ENCODE measurements at places on chromosomes 1 and 21. TPM values are rescaled to one million over a fixed set of nuclear protein-coding genes. Genes with fewer than 3 reads are reported as not detected.

DNA sequence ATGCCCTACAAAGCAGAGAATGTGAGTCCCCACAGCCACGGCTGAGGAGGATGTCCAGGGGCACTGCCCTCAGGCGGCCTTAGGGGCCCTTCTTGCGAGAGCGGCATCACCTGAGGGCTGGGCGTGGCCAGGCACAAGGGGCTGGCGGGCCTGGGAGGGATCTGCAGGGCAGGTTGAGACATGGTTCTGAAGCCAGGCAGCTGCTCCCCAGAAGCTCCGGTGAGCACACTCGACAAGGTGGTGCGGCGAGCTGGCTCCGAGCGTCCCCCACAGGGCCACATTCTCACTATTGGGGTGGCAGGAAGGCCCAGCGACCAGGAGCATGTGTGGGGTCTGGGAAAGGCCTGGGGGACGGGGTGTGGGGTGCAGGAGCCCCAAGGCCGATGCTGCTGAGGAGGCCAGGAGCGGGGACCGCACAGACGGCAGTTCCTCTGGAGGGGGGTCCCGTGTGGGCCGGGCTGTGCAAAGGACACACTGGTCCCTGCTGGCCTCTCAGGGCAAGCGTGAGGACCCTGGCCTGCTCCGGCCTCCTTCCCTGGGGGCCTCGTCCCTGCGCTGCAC is 47.2 kb downstream of the MORN1 start:
- DNase-seq = no peak

DNA sequence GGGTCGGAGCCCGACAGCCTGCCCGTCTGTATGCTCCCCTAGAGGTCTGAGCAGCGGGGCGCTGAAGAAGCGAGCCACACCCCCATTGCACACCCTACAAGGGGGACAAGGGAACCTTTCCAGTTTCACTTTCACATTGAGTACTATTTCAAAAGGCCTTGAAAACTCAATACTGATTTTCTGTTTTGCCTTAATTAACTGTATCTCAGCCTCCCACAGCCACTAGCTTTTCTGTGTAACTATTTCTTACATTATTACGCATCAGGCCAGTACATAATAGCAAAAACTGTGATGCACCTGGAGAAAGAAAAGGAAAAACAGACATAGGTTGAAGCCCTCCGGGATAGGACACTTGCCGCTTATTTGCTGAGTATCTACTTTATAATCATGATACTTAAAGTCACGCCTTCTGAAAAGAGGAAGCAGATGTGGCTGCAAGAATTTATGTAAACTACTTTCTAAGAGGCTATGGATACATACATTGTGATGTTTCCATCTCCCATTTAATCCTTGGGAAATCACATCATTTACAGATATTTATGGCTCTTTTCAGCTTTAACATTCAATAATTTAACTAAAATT is 1719.5 kb downstream of the MRPL39 start:
- DNase-seq = peak; percentile 22

PTPRU gene
- 0.78 TPM for total RNA-seq

DNA sequence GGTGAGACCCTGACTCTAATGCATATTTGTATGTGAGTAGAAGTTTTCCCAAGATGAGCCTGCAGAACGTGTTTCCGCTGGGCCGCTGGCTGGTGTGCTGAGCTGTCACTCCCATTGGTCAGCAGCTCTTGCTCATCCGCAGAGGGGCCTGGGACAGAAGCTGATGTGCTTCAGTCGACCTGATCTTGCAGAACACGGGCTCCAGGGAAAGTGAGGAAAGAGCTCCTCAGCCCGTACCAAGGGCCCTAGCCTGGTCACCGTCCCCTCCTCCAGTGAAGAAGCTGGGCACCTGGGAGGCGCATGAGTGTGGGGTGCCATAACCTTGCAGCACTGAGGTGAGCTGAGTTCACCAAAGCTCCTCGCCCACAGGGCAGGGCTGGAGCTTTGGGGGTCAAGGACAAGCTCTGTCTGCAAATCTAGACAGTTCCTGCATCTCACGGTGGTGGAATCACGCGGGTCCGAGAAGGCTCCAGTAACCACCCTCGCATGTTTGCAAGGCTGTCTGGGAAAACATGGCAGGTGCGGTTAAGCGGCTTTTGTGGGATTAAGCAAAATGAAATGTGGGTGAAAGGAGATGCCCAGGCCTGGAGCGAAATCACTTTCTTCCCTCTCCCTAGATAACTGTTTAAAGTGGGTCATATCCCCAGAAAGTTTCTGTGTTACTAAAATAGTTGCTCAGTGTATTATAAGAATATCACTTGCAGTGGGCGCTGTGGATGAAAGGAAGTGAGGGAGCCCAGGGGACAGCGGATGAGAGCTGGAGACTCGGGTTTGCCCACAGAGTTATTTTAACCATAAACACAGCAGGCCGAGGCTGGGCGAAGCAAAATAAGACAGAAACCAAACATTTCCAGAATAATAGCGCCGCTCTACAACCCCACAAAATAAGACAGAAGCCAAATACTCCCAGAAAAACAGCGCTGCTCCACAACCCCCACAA is 33.1 kb upstream of the LRRC3 start:
- DNase-seq = no peak

ALPL gene
- 0.38 TPM for total RNA-seq

FCRL5 gene
- total RNA-seq = not detected

GRCh38 chr21:23684431-23684830 is 1922.8 kb downstream of the MRPL39 start:
- DNase-seq = no peak

DNA sequence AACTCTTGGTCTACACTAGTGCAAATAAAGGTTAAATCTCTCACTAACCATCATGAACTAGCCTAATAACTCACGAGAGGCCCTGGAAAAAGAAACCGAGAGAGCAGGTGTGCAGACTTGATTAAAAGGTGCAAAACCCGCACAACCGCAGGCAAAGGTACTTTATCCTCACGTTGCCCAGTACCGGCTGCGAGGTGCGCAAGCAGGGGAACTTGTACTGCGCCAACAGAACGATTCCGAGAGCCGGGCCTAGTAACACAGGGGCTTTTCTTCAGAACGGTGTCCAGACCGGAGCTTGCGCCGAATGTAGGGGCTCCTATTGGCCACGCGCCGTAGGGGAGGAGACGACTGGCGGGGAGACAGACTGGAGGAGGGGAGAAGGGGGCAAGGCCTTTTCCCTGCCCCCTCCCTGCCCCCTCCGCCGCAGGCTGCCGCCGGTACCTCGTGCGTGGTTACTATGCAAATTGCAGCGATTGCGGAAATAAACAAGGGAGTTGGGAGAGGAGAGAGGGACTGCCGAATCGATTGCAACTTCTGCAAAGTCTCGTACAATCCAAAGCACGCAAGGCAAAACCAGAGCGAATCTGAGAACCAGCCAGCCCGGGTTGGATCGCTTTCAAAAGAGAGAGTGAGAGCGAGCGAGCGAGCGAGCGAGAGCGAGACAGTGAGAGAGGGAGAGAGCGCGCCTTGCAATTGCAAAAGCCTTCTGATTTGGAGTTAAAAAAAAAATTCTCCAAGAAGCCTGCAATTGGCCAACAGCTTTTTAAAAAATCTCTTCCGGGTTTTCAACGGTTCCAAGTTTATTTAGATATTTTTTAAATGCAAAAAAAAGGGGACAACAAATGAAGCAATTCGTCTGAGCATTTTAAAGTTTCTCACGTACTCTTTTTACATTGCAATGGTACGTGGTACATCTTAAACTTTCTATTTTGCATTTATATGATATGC is 5.4 kb upstream of the NFIA start:
- DNase-seq = peak; percentile 61

Measured in activated T-cell treated with anti-CD3 and anti-CD28 coated beads, Interleukin-2, amount 50 U/mL, for 4 hours (primary cell).